ENCODE measurements at places on chromosomes 5 and 9.

- DNase-seq, result no peak
These were observed 1.9 kb upstream of the SMC2 start for GRCh38 chr9:104092192-104092591.

DNA sequence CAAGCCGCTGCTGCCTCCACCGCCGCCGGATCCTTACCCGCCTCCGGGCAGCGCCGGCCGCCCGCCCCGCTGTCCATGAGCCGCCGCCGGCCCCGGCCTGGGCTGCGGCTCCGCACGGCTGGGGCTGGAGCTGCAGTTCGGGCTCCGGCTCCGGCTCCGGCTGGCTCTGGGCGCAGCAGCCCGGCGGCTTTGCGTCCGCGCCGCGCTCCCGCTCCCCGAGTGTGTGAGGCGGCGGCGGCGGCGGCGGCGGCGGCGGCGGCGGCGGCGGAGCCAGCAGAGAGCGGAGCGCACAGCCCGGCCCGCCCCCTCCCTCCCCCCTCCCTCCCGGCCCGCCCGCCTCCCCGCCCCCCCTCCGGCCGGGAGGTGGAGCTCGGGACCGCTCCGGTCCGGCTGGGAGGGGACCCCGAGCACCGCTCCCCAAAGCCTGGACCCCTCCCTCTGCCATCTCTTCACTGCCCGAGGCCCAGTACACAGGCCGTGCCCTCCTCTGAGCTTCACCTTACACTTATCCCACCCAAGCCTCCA is at the start of gene PCDH1:
Gene PCDH1 (minus strand): TSS at position 225 of the 525 bp plus-strand sequence. CDS start 148 bp downstream, at position 77.
- no peak for DNase-seq

DNA sequence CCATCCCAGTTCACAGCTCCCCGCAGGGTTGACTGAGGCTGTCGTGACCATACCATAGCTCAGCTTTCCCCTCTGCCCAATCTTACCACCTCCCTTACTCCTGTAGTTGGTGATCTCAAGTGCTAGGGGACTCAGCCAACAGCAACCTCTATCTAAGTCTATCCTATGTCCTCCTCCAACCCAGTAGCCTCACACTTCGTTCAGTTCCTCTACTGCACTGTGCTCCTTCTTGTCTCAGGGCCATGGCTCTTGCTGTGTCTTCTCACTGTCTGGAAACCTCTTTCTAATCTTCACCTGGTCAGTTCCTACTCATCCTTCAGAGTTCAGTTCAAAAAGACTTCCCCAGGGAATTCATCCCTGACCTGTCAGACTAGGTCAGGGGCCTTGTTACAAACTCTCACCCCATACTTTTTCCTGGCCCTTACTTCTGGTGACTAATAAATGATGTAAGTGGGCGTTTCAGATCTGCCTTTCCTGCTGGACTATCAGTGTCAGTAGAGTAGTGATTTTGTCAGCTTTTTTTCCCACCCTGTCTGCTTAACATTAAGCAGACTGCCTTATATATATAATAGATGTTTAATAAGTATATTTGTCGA is 53.6 kb upstream of the NR3C1 start:
- DNase-seq, result no peak

- no peak for DNase-seq
These were observed 10.5 kb downstream of the PIK3R1 start for GRCh38 chr5:68225911-68226545.

GRCh38 chr9:114153761-114154599 is 1.4 kb upstream of the COL27A1 start:
- DNase-seq, result no peak

- no peak for DNase-seq
These were observed 239.9 kb downstream of the FAM114A2 start for GRCh38 chr5:153798830-153799229.

DNA sequence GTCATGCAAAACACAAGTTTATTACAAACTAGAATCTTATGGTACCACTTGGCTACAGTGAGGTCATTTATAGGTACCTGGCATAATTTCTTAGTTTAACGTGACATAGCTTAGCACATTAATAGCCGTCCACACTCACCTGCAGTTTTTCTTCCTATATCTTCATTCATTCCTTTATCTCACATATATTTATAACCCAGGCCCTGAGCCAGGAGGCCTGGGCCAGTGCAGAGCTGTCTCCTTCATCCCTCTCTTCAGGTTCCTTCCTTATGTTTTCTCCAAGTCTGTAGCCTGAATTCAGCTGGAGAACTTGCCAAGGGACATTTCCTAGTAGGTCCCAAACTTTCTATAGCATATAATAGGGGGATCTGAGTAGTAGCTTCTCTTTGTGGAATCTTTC is 367.9 kb upstream of the SGCD start:
- DNase-seq, result no peak

- DNase-seq, result peak; percentile 27
These were observed 27.4 kb downstream of the UNC5A start for GRCh38 chr5:176837707-176838115.

- DNase-seq, result peak; percentile 29
These were observed 82.5 kb downstream of the ESM1 start for GRCh38 chr5:54902791-54903473.

DNA sequence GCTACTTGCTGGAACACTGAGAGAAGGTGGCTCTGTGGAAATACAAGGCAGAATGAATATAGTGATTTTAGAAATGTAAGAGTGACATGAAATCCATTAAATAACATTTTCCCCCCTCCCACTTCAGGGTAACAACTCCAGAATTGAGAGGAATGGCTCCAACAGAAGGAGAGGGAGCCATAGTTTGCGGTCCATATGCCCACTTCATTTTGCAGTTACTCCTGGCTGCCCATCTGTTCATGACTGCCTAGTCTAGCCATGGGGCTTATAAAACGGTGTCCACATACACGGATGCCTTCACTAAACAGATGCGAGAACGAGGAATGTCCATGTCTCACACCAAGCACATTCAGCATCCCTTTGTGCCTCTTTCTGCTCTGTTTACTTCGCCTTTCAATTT is 186.7 kb downstream of the TMEM38B start:
- no peak for DNase-seq

DNA sequence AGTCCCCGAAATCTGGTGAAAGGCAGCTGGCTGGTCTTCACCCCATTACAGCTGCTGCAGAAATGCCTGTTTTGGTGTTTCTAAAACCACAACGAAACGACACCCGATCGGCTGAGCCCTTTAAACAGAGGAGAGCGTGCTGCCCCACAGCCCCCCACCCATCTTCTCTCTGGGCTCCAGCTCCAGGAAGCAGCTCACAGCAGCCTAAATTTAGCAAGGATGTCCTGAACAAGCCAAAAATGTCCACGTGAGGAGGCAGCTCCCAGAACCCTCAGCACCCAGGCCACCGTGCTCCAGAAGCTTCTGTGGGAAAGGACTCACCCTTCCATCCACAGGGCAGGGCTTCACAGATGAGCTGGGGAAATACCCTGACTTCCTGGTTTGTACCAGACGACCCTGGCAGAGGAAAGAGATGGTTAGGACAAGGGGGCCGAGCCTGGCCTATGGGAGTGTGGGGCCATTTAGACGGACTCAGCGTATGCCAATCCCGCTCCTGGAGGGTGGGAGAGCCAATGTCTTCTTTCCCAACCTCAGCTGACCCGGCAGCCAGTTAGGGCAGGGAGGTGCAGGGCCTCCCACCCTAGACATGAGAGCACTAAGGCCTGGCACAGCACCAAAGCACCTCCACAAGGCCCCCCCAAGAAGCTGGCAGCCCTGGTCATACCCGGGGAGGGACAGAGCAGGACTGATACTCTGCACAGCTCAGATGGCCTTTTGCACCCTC is 39.1 kb upstream of the SARDH start:
- DNase-seq, result no peak

- DNase-seq, result no peak
These were observed 16.3 kb upstream of the RAD23B start for GRCh38 chr9:107266624-107267368.

DNA sequence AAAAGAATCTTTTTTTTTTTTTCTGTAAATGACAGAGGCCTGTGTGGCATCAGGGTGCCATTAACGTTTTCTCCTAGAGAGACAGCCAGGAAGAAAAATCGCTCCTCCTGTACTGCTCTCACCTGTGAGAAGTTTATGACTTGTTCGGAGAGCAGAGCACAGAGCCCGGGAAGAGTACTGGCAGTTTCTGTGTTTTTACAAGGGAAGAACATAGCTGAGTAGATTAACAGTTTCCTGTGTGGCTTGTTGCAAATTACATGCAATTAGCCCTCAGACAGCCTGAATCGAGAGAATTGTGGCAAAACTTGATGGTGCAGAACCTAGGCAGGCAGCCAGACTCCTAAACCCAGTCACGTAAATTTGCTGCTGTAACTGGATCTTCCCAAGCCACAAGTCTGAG is 32.1 kb downstream of the PRKACG start:
- DNase-seq, result no peak

DNA sequence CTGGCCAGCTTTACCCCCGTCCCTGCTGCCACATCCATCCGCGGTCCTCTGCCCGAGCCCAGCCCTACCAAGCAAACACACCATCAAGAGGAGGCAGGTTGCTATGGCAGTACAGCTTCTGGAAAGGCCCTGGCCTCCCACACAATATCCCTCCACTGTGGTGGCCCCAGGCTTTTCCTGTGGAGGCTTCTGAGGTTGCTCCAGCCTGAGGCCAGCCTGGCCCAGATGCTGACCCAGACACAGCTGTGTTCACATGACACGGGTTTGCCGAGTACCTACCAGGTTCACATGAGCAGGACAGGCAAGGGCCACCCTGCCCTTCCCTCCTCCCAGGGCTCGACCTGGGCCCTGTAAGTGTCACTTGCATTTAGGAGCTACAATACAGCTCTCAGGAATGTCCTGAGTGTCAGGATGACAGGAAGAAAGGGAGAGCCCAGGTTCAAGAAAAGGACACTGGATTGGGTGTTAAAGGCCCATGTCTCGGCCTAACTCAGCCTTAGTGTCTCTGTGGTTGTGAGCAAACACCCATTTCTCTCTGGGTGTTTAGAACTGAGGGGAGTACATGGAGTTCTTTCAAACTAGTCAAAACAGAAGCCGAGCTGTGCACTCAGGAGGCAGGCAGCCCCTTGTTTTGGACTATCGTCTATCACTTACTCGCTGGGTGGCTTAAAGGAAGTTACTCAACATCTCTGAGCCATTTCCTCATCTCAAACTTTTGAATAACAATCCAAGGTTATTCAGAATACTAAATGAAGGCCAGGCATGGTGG is 40.2 kb downstream of the NAIF1 start:
- no peak for DNase-seq

- DNase-seq, result no peak
These were observed 118.6 kb downstream of the KDM4C start for GRCh38 chr9:6876195-6876894.

GRCh38 chr5:6574111-6574510 is 58.7 kb downstream of the NSUN2 start:
- DNase-seq, result no peak

DNA sequence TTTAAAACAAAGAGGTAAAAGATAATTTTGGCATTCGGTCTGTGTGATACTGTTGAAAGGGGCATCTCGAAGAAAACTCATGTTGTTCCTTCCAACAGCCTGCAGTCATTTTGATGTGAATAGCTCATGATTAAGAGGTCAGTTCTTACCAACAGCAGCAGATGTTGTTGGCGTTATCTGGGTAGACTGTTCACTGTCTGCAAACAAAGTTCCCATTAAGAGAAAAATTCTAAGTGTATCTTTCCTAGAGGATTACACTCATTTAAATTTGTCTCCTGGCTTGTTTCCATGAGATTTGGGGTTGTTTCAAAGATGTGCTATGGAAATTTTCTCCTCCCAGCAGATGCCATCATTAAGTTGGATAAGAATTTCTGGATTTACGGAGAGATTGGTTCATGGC is 138.2 kb upstream of the RORB start:
- no peak for DNase-seq

GRCh38 chr9:5566054-5566618 is 55.8 kb downstream of the PDCD1LG2 start:
- DNase-seq, result no peak

GRCh38 chr5:141969783-141970771 is 1.2 kb downstream of the RNF14 start:
- DNase-seq, result no peak

DNA sequence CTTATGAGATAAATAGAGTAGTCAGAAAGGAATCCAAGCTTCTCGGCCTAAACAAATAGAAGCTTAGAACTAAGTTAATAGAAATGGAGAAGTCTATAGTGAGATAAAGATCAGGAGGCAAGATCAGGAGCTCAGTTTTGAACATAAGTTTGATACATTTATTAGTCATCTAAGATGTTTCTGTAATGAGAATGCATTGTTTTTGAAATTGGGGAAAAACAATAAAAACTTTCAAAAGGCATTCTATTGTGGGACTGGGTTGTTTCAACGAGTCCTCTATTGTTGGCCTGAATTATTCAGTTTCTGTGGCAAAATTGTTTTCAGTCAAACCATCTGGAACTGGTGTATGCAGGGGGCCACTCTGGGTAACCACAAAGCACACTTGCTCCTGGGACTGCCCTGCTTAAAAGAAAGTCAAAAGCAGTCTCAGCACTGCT is 181.0 kb upstream of the CLINT1 start:
- DNase-seq, result no peak

DNA sequence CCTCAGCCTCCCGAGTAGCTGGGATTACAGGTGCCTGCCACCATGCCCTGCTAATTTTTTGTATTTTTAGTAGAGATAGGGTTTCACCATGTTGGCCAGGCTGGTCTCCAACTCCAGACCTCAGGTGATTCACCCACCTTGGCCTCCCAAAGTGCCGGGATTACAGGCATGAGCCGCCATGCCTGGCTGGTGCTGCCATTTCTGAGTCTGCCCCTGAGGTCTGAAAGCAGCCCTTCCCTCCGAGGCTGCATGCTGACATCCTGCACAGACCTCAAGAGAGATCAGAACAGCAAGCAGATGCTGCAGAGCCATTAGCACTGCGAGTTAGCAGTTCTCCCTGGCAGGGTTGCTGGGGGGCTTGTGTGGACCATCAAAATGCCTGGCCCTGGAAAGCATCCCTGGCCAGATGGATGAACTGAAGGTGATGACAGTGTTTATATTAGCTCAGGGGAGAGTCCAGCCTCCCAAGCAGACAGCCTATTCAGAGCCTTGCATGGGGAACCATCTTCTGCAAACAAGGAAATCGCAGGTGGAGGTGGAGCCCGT is 176.5 kb upstream of the PANK3 start:
- no peak for DNase-seq

GRCh38 chr5:130164966-130165365 is 260.7 kb downstream of the CHSY3 start:
- no peak for DNase-seq

- DNase-seq, result no peak
These were observed 156.1 kb downstream of the TTC39B start for GRCh38 chr9:15150939-15151338.

GRCh38 chr5:170221327-170221741 is 11.5 kb upstream of the C5orf58 start:
- DNase-seq, result no peak

- no peak for DNase-seq
These were observed 109.8 kb downstream of the HMHB1 start for GRCh38 chr5:143921525-143922311.

GRCh38 chr9:124220946-124221451 is 36.8 kb upstream of the NEK6 start:
- DNase-seq, result no peak

All from activated CD8-positive, alpha-beta memory T cell treated with anti-CD3 and anti-CD28 coated beads for 48 hours (primary cell).